ENCODE measurements at places on chromosomes 7 and 10. TPM values are rescaled to one million over a fixed set of nuclear protein-coding genes. Genes with fewer than 3 reads are reported as not detected.

ASB13 gene
- 1.9 TPM for total RNA-seq

PALD1 gene
- 0.36 TPM for total RNA-seq

LIPK gene
- not detected for total RNA-seq

CLCN1 gene
- total RNA-seq, result not detected

HOXA6 gene
- not detected for total RNA-seq
